A549 treated with Mapracorat at 1 μM for 4 hours (cell line): ENCODE measurements at places on chromosomes 4 and X. TPM values are rescaled to one million over a fixed set of nuclear protein-coding genes. Genes with fewer than 3 reads are reported as not detected.

The KIT gene
- total RNA-seq: not detected in 5 replicates

The CPZ gene
- 0.17 to 0.41 TPM (median 0.37 TPM) in 5 replicates for total RNA-seq

The NCAPG gene
- total RNA-seq: 22.1 to 28.9 TPM (median 26.7 TPM) in 5 replicates

The GBA3 gene
- total RNA-seq: not detected in 5 replicates

The HHIP gene
- total RNA-seq: 0.60 to 1.1 TPM (median 0.98 TPM) in 5 replicates

The YY2 gene
- total RNA-seq: 1.9 to 2.7 TPM (median 2.5 TPM) in 5 replicates

The H2BW1 gene
- total RNA-seq: not detected in 5 replicates

The SFRP2 gene
- total RNA-seq: not detected in 5 replicates

The C4orf17 gene
- not detected in 5 replicates for total RNA-seq
